Activated CD8-positive, alpha-beta memory T cell treated with anti-CD3 and anti-CD28 coated beads for 48 hours (primary cell): ENCODE measurements at places on chromosomes 6 and 20.

DNA sequence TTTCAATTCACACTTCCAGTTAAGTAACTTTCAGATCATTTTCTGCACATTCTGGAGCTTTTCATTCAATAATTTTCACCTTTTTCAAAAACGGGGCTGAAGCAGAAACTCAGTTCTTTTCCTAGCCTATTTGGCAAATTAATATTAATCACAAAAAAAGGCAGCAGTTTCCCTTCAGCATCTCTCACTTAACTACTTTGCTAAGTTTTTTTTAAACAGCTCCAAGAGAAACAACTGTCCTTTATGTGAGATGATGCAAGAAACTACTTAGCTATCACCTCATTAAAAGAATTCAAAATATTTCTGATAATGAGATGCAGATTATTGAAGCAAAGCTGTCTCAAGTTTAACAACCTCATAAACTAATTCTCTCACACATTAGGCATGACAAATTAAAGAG lies 11.8 kb downstream of the CASS4 start:
- no peak for DNase-seq

GRCh38 chr6:163646866-163647265 lies 232.3 kb downstream of the QKI start:
- no peak for DNase-seq

GRCh38 chr6:3451498-3451897 lies 5.4 kb downstream of the SLC22A23 start:
- no peak for DNase-seq

DNA sequence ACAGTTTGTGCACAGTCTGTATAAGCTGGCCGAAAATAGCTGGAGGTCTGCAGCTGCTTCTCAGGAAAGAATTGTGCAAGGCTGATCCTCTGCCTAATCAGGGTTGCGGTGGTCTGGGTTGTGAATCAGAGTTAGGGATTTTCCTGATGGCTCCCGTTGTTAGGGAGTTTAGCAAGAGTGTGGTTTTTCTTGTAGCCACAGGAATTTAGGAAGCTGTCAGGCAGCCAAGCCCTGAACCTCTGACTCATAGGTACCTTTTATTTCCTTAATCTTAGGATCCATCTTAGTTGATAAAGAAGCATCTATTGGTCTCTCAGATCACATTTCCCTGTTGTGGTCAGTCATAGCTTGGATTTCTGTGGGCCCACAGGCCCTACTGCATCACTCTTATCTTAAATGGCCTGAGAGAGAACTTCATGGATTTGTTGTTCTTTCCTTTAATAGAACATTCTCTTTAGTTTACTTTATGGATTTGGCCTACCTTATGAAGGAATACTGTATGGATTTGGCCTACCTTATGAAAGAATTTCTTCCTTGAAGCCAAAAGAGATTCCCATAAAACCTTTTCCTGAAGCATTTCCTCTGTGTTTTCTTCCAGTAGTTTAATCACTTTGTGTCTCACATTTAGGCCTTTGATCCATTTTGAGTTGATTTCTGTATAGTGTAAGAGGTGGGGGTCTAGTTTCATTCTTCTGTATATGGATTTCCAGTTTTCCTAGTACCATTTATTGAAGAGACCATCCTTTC lies 10.3 kb downstream of the KIF25 start:
- no peak for DNase-seq

GRCh38 chr20:16761305-16761829 lies 13.2 kb downstream of the OTOR start:
- no peak for DNase-seq

DNA sequence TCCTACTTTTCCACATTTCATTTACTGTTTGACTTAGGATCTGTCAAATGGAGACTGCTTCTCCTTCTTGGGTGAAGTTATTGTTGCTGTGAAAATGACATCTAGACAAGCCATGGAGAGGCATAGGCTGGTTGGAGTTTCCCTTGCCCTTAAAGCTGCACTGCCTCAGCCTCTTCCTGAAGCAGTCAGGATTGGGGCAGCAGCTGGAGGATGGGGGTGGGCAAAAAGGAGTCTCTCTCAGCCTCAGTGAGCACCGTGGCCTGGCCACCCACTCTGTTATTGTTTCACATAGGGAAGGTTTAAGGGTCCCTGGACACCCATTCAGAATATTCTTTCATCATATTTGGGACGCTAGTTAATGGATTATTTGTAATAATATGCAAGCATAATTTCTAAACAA lies 7.7 kb upstream of the ZBTB24 start:
- DNase-seq: no peak

- no peak for DNase-seq
Measured at GRCh38 chr6:33183071-33183683, 9.1 kb downstream of the COL11A2 start.

DNA sequence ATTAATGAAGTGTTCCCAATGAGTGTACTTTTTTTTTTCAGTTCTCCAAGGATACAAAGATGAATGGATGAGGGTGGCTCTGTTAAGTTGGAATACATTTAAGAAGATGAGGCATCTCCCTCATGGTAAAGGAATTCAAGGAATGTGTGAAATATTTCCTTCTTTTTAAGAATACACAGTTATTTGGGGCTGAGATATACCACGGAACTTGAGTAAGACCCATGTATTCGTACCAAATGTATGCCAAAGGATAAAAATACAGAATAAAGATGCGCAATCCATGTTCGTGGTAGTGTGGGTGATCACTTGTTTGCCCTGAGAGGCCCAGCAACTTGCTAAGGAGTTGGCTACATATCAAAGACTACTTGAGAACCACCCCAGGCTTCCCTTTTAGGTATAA lies 164.2 kb upstream of the TCF21 start:
- no peak for DNase-seq

- no peak for DNase-seq
Measured at GRCh38 chr20:59124296-59125029, 39.2 kb upstream of the ZNF831 start.

GRCh38 chr20:25062841-25063240 lies 4.9 kb upstream of the ACSS1 start:
- DNase-seq: no peak

GRCh38 chr6:13216236-13217014 lies 111.9 kb downstream of the TBC1D7 start:
- no peak for DNase-seq

DNA sequence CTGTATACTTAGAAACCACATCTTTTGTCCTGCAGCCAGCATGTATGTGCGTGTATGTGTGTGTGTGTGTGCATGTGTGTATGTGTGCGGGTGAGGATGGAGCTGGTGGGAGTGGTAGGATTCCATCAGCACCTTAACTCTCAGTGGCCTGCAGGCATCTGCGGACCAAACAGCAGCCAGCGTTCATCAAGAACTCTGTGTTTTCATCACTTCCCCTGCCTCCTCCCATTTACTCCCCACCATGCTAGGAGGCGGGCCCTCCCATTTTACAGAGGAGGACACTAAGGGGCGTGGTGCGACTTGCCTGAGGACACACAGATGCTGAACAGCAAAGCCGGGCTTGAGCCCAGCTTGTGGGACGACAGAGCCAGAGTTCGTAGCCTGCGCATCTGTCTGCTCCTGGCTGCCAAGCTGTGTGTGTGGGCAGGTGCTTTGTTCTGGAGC lies 8.9 kb downstream of the VSTM2L start:
- no peak for DNase-seq

GRCh38 chr20:64131406-64131805 lies 24.0 kb upstream of the NPBWR2 start:
- no peak for DNase-seq

DNA sequence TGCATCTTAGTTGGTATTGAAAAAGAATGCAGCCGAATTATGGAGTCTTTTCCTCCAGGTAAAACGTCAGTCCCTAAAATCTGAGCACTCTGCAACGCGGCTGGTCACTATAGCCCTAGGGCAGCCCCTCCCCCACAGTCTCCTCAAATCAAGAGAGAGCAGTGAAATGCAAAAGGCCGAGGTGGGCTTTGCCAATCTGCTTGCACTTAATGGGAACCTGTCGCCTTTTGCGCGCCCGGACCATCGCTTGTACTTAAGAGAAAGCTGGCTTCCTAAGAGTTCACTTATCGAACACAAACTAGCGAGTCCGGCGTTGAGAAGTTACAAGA lies 447 bp downstream of the MCM3 start:
- DNase-seq: peak; percentile 43

DNA sequence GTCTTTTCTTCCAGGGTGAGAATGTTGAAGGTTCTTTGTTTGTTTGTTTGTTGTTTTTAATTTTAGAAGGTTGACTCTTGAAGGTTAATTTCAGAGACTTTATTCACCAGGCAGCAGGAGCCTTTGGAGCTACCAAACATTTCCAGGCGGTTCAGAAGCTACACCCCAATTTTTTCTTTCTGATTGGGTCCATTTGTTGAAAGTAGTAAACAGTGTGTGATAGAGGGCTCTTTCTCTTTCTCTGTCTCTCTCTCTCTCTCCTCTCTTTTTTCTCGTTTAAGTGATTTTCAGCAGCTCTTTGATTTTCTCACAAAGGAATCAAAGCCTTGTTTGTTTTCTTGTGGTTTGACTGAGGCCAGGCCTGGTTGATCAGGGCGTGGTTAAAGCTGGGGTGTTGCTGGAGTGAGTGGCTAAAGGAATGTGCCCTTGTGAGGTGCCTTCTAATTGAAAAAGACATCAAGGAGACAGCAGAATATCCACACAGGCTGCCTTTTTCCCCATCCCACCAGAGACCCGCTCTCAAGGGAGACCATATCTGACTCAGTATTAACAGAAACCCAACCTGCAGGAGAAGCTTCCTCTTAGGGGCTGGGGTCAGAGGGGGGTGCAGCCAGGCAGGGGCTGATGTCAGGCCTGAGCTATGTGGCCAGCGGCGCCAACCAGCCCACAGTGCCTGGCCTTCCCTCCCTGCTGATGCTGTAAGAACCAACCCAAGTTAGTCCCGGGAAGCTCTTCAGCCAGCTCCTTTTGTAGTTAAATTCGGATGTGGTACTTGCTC lies 40.4 kb upstream of the NAA20 start:
- DNase-seq: no peak

DNA sequence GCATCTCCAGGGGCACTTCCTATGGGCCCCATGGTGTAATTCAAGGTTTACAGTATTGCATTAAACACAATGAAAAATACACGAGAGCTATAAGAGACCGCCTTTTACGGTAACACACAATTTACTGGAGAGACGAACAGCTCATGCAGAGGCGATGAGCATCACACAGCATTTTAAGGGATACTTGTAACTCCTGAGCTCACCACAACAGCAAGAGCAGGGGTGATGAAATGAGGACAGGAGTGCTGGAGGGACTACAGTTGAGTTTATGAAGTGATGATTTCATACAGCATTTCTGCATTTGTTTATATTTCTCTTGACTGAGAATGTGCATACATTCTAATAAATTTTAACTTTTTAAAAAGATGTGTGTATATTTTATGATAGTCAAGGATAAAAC lies 113.9 kb downstream of the WDR27 start:
- no peak for DNase-seq

DNA sequence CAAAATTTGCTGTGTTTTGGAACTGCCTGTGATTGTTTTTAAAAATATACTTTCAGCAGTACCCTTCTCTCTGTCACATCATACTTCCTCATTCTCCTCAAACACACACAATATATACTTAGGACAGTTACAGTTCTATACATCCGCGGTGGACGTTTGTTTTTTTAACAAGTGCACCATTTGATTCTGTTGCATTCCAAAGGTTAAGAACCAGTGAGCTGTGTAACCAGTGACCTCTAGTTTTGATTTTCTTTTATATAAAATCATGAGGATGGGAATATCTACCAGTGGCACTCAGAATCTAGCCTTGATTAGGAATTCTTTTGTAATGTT lies 152.8 kb downstream of the CARMIL1 start:
- no peak for DNase-seq

- no peak for DNase-seq
Measured at GRCh38 chr20:56762401-56762800, 133.3 kb downstream of the TFAP2C start.

GRCh38 chr20:50555662-50556061 lies 45.5 kb downstream of the PTPN1 start:
- no peak for DNase-seq

DNA sequence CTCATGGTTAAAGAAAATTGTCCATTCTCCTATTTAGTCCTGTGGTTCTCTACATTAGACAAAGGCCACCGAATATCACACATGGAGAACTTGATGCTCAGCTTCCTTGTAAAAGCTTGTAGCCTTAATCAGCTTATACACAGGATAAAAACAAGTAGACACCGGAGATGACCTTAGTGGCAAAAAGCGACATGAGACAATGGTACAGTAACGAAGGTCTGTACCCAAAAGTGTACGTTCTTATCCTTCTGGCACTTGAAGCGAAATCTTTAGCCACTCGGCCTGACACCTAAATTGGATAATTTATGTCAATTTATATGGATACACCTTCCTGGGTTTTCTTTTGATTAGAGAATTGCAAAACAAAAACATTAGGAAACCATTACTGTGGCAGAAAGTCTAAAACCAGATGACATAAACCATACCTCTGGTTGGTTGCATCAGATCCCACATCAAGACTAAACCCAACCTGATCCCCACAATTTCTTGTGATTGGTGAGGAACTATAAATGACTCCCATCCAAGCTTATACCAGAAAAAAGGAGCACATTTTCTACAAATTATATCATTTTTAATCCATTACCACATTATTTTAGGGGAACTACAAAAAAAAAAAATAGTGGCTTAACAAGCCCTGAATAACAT lies 6.1 kb downstream of the RBM39 start:
- DNase-seq: no peak

- no peak for DNase-seq
Measured at GRCh38 chr20:48920527-48921167, 864 bp upstream of the ARFGEF2 start.

DNA sequence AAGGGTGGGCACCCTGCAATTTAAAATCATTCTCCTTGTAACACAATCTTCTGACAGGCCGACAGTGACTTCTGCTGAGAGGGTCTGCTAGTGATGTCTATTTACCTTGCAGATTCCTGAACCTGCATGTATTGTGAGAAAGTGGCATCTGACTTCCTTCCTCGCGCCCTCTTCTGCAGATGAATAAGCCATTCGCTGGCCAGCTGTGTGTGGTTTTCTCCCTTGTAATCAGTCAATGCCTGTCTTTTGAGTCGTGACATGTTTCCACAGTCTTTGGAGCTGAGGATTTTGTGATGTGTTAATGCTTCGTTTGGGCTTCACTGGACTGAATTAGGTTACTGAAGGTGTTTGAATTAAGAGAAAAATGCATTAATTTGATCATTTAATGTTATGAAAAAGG lies 125.3 kb downstream of the GRM1 start:
- DNase-seq: no peak

GRCh38 chr6:96066376-96066775 lies 50.6 kb downstream of the FUT9 start:
- no peak for DNase-seq

DNA sequence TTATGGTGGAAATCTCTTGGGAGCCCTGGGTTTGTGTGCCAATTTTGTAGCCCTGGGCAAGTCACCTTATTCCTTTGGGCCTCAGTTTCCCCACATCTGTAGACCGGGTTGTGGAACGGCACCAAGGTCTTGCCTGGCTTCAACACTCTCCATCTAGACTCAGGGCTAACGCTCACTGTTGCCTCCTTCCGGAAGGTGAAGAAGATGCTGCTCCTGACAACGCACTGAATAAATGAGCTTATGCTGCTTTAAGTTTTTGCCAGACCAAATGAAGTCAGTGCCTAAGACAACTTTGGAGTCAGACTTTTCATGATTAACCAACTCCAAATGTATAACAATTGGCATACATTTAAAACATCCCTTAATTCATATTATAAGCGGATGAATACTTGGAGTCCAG lies 53.1 kb downstream of the PSMG4 start:
- no peak for DNase-seq

GRCh38 chr6:148968771-148969602 lies 222.2 kb downstream of the UST start:
- no peak for DNase-seq
